Neural progenitor cell (in vitro differentiated cells): ENCODE measurements at places on chromosomes 1 and 21.

- no peak for DNase-seq
Measured at GRCh38 chr1:184890539-184890973, 83.8 kb downstream of the NIBAN1 start.

DNA sequence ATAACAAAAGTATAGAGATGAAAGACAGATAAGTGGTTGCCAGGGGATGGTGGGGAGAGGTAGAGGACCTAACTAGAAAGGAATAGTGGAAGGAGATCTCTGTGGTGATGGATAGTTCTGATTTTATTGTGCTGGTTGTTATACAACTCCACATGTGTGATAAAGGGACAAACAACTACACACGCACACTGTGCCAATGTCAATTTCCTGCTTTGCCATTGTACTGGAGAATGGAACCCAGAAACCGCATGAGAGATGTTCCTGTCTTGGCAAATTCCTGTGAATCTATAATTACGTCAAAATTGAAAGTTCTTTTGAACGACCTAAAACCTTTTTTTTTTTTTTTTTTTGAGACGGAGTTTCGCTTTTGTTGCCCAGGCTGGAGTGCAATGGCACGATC lies 11.0 kb downstream of the TNFRSF9 start:
- DNase-seq = no peak

GRCh38 chr1:54488779-54489626 lies 59.0 kb upstream of the ACOT11 start:
- DNase-seq = peak; percentile 95

- no peak for DNase-seq
Measured at GRCh38 chr1:221074332-221074731, 195.1 kb downstream of the HLX start.

DNA sequence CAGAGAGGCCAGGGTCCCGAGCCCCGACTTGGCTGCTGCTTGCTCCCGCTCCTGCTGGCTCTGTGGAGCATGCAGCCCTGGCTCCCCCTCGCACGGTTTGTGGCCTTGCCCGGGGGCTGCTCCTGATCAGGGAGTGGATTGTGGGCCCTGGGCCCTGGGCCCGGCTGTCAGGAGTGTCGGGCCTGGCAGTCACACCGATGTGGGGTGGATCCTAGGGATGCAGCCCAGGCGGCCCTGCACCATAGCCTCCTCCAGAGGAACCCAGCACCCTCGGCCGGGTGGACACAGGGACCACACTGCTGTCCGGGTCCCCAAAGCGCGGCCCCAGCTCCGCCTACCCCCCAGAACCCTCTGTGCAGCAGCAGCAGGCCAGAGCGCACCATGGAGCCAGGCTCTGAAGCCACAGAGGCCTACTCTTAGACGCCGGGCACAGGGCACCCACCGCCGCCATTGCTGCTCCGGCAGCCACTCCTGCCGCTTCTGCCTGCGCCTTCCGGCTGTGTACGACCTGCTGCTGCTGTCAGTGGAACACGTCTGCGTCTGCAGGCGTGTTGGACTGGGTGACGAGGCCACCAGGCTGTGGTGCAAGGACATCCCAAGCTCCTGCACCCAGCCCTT lies 9.4 kb downstream of the SLX9 start:
- no peak for DNase-seq

GRCh38 chr1:96559707-96560596 lies 161.6 kb upstream of the PTBP2 start:
- no peak for DNase-seq

DNA sequence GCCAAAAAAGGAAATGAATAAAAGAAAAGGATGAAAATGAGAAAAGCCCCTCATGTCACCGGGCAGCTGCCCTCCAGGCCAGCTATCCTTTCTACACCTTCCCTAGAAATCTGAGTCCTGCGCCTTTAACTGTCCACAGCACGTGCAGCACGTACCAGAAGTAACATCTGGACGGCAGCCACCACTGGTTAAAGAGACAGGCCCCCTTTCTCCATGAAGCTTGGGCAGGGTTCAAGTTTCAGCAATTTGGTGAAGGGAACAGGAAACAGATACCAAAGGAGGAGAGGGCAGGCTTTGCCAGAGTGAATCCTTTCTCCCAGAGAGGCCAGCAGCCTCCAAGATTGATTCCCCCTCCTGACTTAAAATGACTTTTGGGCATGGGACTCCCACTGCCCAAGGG lies 3.6 kb upstream of the KIAA2013 start:
- no peak for DNase-seq
